ENCODE measurements at places on chromosomes 3 and 15. TPM values are rescaled to one million over a fixed set of nuclear protein-coding genes. Genes with fewer than 3 reads are reported as not detected.

The FHIT gene
- 1.6 TPM for total RNA-seq

The AQP9 gene
- not detected for total RNA-seq

The FANCD2OS gene
- total RNA-seq = not detected

The P2RY1 gene
- 0.67 TPM for total RNA-seq

The RAB6B gene
- total RNA-seq = 7.8 TPM

The CHRD gene
- 2.7 TPM for total RNA-seq

The GOLGA6A gene
- total RNA-seq = 0.21 TPM

The GAP43 gene
- total RNA-seq = 2.3 TPM

The NT5DC2 gene
- total RNA-seq = 178 TPM

The ERC2 gene
- 0.78 TPM for total RNA-seq

The SNURF gene
- 20.5 TPM for total RNA-seq

DNA sequence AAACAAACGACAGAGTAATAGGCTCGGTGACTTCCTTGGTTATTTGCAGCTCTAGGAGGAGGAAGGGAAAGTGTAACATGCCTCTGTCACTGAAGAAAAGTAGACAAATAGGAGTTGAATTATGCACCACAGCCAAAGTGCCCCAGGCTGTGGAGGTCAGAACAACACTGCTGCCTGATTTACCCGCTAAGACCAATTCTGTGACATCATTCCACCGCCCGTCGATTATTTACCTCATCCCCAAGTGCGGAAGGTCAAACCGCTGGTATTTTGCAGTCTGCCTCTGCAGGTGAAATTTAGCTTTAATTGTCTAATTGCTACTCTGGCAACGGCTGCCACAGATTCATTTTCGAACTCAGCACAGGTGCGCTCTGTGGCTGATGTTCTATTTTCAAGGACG is 106.3 kb upstream of the PRICKLE2 start:
- no peak for DNase-seq
- peak overlapping the region; percentile 45 for H3K27ac ChIP-seq
- no peaks in the 10 kb centered on the region for H3K36me3 ChIP-seq
- no peaks in the 10 kb centered on the region for H3K27me3 ChIP-seq
- peaks cover 25% of the 10 kb centered on the region for H3K4me1 ChIP-seq

DNA sequence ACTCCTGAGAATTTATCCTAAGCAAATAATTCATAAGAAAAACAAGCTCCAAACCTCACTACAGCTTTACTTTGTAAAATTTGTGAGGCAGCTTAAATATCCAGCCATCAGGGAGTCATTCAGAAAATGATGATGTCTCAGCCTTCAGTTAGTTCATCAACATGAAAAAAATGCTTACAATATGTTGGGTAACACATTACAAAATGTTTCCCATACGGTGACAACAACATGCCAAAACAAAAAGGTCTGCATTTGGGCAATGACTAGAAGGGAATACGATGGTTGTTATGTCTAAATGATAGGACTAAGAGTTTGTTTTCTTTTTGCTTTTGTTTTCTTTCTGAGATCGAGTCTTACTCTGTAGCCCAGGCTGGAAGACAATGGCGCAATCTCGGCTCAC is 47.0 kb upstream of the CFAP161 start:
- H3K4me1 ChIP-seq = peaks cover 6% of the 10 kb centered on the region
- no peaks in the 10 kb centered on the region for H3K36me3 ChIP-seq
- H3K27ac ChIP-seq = no peak overlapping the region
- no peak overlapping the region for H3K4me3 ChIP-seq

DNA sequence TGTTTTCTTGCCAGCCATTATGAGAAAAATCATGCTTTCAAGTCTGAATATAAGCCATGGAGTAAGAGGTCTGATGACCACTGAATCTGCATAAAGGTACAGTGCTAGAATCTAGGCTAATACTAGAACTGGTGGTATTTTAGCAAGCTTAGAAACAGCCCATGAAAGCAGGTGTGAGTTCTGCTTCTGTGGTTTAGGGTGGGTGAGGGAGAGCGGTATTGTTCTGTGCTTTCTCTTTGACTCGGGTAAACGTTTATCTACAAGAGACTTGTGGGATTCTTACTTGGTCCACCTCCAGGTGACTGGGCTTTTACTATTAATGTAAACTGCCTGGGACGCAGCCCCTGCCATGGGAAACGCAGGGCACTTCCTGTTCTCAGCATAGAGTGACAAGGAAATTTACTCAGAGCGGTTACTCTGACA is 55.2 kb downstream of the PGPEP1L start:
- H3K4me1 ChIP-seq = peaks cover 26% of the 10 kb centered on the region
- H3K36me3 ChIP-seq = peaks cover 38% of the 10 kb centered on the region

- peak; percentile 64 for DNase-seq
- H3K4me3 ChIP-seq = no peak overlapping the region
- no peaks in the 10 kb centered on the region for H3K4me1 ChIP-seq
- no peaks in the 10 kb centered on the region for H3K36me3 ChIP-seq
- H3K27ac ChIP-seq = no peak overlapping the region
- H3K27me3 ChIP-seq = peaks cover 12% of the 10 kb centered on the region
These were observed 39.3 kb downstream of the KY start for GRCh38 chr3:134611516-134611915.

GRCh38 chr3:66501483-66502244 is 842 bp upstream of the LRIG1 start:
- no peaks in the 10 kb centered on the region for H3K27me3 ChIP-seq
- DNase-seq = no peak
- no peaks in the 10 kb centered on the region for H3K36me3 ChIP-seq
- H3K27ac ChIP-seq = peak overlapping the region; percentile 65
- peaks cover 52% of the 10 kb centered on the region for H3K4me1 ChIP-seq

GRCh38 chr3:42809202-42809601 is at the start of gene ACKR2:
Gene ACKR2 (plus strand): TSS chr3:42809445. CDS start chr3:42864503, 55,058 bp downstream.
- H3K27ac ChIP-seq = no peak within 1 kb of the TSS
- peaks cover 8% of the 10 kb centered on the region for H3K4me1 ChIP-seq
- no peak within 1 kb of the TSS for H3K4me3 ChIP-seq
- H3K36me3 ChIP-seq = no peaks in the 10 kb centered on the region
- H3K27me3 ChIP-seq = peaks cover 59% of the 10 kb centered on the region

GRCh38 chr15:70466895-70467529 is 296.3 kb downstream of the UACA start:
- H3K4me1 ChIP-seq = peaks cover 1% of the 10 kb centered on the region
- H3K36me3 ChIP-seq = no peaks in the 10 kb centered on the region
- H3K27me3 ChIP-seq = peaks cover 86% of the 10 kb centered on the region
- no peak overlapping the region for H3K27ac ChIP-seq

DNA sequence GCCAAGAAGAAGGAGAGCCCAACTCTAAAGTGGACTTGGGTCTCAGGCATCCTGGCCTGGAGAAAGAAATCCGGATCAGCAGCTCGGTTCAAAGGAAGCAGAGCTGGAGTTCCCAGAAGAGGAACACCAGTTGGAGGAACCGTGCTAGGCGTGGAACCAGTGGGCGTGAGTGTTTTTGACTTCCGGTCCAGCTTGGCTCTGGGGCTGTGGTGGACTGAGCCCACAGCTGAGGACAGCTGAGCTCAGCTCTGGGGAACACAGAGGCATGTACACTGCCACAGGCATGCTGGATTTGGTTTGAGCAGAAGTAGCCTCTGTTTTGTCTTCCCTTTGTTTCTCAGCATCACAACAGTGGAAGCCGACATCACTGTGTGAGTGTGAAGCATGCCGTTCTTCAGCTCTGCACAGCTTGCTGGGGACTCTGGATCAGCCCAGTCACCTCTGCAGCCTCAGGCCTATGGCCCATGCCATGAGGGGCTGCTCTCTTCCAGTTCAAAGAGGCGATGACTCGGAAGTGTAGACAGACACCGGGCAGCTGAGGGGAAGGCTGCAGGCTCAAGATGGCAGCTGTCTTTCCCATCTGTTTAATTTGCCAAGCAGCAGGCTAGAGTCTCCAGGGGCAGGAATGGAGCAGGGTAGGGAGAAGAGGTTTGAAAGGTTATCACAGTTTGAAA is 185.8 kb upstream of the UBE3A start:
- peaks cover 30% of the 10 kb centered on the region for H3K27me3 ChIP-seq
- no peaks in the 10 kb centered on the region for H3K36me3 ChIP-seq
- no peaks in the 10 kb centered on the region for H3K4me1 ChIP-seq
- no peak overlapping the region for H3K4me3 ChIP-seq
- no peak overlapping the region for H3K27ac ChIP-seq

GRCh38 chr3:154758109-154758868 is 321.8 kb upstream of the MME start:
- no peak overlapping the region for H3K4me3 ChIP-seq
- no peak overlapping the region for H3K27ac ChIP-seq
- no peak for DNase-seq
- H3K27me3 ChIP-seq = peaks cover 15% of the 10 kb centered on the region
- peaks cover 4% of the 10 kb centered on the region for H3K4me1 ChIP-seq

GRCh38 chr3:171688002-171688401 is 122.3 kb downstream of the PLD1 start:
- peaks cover 39% of the 10 kb centered on the region for H3K36me3 ChIP-seq
- H3K27ac ChIP-seq = no peak overlapping the region
- H3K4me3 ChIP-seq = no peak overlapping the region
- no peak for DNase-seq

DNA sequence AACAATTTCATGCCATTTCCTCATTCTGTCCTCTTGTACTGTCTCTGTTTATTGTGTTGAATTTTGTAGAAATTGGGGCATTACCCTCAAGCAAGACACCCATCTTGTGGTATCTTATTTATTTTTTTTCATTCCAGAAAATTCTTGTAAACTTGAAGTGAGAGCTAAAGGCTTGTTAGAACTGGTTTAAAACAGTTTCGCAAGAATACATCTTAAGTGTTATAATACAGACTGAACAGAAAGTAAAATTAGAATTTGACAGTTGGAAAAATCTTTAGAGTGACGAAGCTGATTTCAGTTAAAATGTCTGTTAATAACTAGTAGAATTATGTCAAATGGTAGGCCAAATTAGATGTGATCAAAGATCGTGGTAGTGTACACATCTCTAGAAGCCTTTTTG is 26.9 kb downstream of the RNF13 start:
- H3K27ac ChIP-seq = no peak overlapping the region
- peaks cover 15% of the 10 kb centered on the region for H3K36me3 ChIP-seq
- H3K4me1 ChIP-seq = no peaks in the 10 kb centered on the region
- H3K4me3 ChIP-seq = no peak overlapping the region
- no peaks in the 10 kb centered on the region for H3K27me3 ChIP-seq

- no peak for DNase-seq
- peaks cover 13% of the 10 kb centered on the region for H3K27me3 ChIP-seq
- H3K4me1 ChIP-seq = no peaks in the 10 kb centered on the region
- H3K36me3 ChIP-seq = no peaks in the 10 kb centered on the region
These were observed 15.6 kb downstream of the INSYN1 start for GRCh38 chr15:73737535-73737934.

DNA sequence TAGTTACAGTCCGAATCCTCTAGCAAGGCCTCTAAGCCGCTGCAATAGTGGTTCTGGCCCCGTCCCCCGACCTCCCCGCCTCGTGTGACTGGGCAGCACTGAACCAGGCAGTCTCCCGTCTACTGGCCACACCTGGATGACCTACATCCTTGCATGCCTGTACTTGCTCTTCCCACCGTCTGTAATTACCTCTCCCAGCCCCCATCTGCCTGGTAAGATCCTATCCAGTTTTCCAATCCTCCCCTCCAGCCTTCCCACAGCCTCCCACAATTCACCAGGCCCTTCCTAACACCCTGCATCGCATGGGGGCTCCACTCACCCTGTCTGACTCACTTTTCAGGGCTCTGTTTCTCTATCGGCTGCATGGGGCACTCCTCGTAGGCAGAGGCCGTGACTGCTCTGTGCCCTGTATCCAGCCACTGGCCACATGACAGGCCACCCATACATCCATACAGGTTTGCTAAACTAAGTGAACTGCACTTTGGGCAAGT is 32.8 kb downstream of the XXYLT1 start:
- no peak overlapping the region for H3K27ac ChIP-seq
- H3K27me3 ChIP-seq = no peaks in the 10 kb centered on the region

- no peak overlapping the region for H3K4me3 ChIP-seq
- H3K36me3 ChIP-seq = peaks cover 31% of the 10 kb centered on the region
- H3K27me3 ChIP-seq = no peaks in the 10 kb centered on the region
- no peak for DNase-seq
These were observed 4.4 kb downstream of the MTMR14 start for GRCh38 chr3:9653565-9654248.

GRCh38 chr15:95603802-95604201 is 726.7 kb upstream of the NR2F2 start:
- H3K27me3 ChIP-seq = no peaks in the 10 kb centered on the region
- peaks cover 5% of the 10 kb centered on the region for H3K36me3 ChIP-seq
- H3K4me3 ChIP-seq = no peak overlapping the region
- no peak for DNase-seq
- H3K27ac ChIP-seq = peak overlapping the region; percentile 84

GRCh38 chr3:139302084-139302800 is 41.6 kb upstream of the MRPS22 start:
- peaks cover 26% of the 10 kb centered on the region for H3K4me1 ChIP-seq
- peak overlapping the region; percentile 2 for H3K4me3 ChIP-seq
- DNase-seq = peak; percentile 89
- peak overlapping the region; percentile 81 for H3K27ac ChIP-seq
- H3K27me3 ChIP-seq = no peaks in the 10 kb centered on the region
- H3K36me3 ChIP-seq = no peaks in the 10 kb centered on the region

Data from osteocyte (in vitro differentiated cells).